ELR (cell line): ENCODE measurements at places on chromosomes 12 and 14.
A peak's percentile ranks its signal among the peaks of the same experiment; 100 is the strongest.

- peak; percentile 72 for DNase-seq
These were observed 2.4 kb upstream of the TNS2 start for GRCh38 chr12:53047221-53048032.

- no peak for DNase-seq
These were observed 71.0 kb downstream of the ESRRB start for GRCh38 chr14:76446921-76447320.

- DNase-seq = peak; percentile 42
These were observed 47.4 kb downstream of the AVPR1A start for GRCh38 chr12:63103494-63104131.

DNA sequence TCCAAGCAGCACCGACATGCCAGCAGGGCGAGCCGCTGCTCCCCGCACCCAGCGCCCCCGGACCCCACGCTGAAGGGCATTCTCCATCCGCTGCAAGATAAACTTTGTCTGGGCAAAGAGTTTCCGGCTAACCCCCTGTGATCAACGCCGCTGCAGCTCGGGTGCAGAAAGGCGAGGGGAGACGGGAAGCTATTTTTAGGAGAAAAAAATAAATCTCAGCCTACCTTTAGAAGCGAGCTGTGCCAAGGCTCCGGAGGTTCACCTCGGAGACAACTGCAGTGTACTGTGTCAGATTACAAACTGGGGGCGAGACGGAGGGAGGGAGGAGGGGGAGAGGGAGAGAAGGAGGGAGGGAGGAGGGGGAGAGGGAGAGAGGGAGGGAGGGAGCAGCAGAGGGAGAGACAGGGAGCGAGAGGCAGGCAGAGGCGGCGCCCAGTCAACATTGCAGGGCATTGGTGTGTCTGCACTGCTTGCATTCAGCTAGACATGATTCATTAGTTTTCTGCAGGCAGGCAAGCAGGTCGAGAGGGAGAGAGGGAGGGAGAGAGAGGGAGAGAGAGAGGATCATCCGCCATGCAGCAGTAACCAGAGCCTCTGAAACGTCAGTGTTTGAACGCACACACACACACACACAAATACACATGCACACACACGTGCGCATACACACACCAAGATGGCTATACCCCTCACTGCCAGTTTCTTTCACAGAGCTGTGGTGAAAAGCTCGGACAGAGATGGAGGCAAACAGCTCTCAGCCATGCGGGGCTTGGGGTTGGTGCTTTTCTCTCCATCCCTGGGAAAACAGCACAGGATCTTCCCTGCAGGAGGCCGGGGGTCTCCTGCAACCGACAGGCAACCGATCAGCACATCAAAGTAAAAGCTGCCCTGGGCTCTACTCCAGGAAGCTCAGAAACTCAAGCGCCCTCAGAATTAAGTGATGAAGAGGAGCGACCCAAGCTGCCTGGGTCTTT lies at the start of gene RIMBP2:
TSS of gene RIMBP2 (minus strand) at position 302 of the 971 bp plus-strand sequence. CDS start 237,286 bp downstream, outside the sequence.
- no peak for DNase-seq

- DNase-seq = no peak
These were observed 45.0 kb downstream of the FAM186A start for GRCh38 chr12:50351120-50352043.

DNA sequence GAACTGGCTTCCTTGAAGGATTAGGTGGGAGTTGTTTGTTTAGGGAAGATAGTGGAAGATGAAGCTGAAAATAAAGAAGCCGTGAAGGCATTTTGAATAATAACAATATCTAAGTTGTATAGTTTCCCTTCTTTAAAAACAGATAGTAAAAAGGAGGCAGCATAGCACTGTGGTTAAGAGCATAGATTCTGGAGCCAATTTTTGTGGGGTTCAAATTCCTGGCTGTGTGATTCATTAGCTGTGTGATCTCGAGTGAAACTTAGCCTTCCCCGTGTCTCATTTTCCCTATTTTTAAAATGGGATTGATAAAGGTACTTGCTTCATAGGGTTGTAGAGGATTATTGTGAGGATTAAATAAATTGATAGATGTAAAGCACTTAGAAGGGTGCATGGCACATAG lies 104.5 kb downstream of the MYRFL start:
- no peak for DNase-seq

- DNase-seq = no peak
These were observed 144.1 kb upstream of the PTPRQ start for GRCh38 chr12:80299976-80300375.

DNA sequence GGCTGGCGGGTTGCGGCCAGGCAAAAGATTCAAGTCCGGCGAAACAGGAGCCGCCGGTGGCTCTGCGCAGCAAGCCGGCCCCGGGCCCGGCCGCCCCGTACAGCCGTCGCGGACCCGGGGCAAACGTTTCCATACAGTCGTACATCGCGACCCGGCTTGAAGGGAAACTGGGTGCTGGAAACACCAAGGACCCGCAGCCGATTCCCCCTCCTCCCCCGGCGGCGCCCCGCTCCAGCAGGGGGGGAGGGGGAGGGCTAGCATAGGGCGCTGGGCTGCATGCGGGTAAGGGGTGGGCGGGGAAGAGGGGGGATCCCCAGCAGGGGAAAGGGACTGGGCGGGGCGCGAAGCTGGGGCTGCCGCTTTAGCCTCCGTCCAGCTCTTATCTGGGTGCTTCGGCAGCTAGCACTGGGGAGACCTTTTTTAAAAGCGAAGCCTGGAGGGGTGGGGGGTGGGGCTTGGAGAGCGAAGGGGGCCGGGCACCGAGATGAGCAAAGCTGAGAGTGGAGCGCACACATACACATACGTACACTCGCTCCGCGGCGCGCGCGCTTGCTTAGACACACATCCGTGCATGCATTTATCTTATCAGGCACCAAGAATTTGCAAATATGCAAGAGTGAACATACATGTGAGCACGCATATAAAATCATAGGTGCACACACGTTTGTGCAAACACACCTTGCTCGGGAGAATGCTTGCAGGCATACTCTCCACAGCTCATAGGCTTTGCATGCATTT lies 11.9 kb downstream of the RARG start:
- DNase-seq = peak; percentile 86

GRCh38 chr12:61956545-61956944 lies 303.7 kb upstream of the USP15 start:
- no peak for DNase-seq

- no peak for DNase-seq
These were observed 78.6 kb upstream of the PAWR start for GRCh38 chr12:79769189-79769859.

DNA sequence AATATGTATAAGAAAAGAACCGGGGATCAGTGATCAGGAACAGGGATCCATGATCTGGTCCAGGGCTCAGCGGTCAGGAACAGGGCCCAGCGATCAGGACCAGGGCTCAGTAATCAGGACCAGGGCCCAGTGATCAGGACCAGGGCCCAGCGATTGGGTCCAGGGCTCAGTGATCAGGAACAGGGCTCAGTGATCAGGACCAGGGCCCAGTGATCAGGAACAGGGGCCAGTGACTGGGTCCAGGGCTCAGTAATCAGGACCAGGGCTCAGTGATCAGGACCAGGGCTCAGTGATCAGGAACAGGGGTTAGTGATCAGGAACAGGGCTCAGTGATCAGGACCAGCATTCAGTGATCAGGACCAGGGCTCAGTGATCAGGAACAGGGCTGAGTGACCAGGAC lies 56.3 kb downstream of the TMEM121 start:
- peak; percentile 3 for DNase-seq
